ENCODE measurements at places on chromosomes 12 and 14.

DNA sequence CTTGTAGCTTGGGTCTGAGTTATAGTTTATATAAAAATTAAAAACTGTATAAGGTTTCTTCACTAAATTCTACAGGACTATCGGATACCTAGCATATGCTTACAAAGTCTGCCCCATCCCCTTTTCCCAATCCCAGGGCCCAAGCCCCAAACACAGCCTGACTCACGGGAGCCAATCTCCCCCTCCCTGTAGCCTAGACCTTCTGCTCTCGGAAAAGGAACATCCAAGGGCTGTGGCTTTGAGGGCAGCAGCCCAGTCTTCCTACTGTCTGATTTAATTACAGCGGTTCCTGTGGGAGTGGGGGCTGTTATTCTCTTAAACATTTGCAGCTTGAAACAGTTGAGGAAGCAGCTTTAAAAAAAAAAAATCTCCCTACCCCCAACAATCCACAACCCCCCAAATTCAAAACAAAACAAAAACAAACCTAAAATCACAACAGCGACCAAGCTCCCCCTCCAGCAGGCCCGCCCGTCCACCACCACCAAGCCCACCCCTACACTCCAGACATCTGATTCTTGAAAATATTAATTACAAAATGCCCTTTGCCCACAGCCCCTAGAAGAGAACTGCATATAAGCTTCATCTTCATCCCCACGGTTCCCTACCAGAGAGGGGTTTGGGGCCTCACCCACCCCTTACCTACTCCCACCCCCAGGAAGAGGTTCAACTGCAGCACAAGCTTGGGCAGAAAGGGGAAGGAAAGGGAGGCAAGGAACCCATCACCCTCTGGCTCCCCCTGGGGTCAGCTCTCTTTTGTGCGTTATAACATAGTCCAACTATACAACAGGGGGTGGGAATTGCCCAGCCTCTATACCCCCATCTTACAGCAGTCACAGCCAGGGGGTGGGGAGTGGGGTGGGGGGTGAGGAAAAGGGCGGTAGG is 1.1 kb upstream of the PRKAG1 start:
- no peak for DNase-seq

GRCh38 chr12:124458220-124458991 is 109.0 kb downstream of the NCOR2 start:
- DNase-seq: no peak

DNA sequence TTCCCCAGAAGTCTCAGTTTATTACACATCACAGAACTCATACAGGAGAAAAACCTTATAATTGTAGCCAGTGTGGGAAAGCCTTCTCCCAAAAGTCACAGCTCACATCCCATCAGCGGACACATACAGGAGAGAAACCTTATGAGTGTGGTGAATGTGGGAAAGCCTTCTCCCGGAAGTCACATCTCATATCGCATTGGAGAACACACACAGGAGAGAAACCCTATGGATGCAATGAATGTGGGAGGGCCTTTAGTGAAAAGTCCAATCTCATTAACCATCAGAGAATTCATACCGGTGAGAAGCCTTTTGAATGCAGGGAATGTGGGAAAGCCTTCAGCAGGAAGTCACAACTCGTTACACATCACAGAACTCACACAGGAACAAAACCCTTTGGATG is 20.1 kb downstream of the ZNF84 start:
- no peak for DNase-seq

GRCh38 chr12:59850268-59850667 is 254.4 kb downstream of the SLC16A7 start:
- no peak for DNase-seq

DNA sequence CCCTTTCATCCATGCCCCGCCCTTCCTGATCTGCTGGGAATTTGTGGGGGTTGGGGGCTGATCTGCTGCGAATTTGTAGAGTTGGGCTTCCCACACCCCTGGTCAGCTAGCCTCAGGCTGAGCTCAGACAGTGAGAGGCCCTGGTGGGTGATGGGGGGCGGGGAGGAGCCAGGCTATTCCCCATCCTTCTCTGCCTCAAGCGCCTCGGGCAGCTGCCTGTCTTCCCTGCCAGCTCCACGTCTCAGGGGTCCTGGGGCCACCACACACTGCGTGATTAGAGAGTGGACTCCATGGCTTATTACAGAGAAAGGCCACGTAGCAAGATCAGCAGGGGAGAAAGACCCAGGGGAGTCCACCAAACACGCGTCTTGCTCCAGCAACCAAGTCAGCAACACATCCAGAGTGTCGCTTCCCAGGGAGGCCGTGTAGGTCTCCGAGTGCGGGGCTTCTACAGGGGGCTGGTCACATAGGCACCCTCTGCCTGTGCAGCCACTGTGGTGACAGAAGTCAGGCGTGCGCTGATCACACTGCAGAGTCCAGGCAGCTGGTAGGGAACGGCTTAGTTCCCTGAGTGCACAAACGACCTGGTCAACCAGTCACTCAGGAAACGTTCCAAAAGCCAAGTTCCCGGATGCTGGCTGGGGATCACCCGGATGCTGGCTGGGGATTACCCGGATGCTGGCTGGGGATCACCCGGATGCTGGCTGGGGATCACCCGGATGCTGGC is 254.4 kb upstream of the SFSWAP start:
- DNase-seq: no peak

GRCh38 chr14:65792208-65792905 is 379.8 kb downstream of the FUT8 start:
- no peak for DNase-seq

GRCh38 chr12:78531831-78532458 is 332.6 kb upstream of the SYT1 start:
- DNase-seq: no peak

GRCh38 chr14:59301354-59301753 is 112.9 kb downstream of the DAAM1 start:
- no peak for DNase-seq

DNA sequence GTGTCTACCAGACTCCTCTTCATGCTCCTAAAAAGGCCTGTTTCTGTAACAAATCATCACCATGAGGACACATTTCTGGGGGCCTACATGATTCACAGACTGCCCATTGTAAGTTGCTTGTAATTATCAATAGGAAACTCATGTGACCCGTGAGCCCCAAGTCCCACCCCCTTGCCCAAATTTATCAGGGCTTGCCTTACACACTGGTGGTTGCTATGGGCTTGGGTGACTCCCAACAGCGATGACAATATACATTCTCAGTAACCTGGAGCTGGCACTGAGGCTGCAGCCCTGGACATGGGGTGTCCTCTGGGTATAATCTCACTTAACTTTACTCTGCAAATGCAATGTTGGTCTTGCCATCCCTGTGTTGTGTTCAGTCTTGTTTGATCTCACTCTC is 149.2 kb downstream of the NRXN3 start:
- DNase-seq: no peak

DNA sequence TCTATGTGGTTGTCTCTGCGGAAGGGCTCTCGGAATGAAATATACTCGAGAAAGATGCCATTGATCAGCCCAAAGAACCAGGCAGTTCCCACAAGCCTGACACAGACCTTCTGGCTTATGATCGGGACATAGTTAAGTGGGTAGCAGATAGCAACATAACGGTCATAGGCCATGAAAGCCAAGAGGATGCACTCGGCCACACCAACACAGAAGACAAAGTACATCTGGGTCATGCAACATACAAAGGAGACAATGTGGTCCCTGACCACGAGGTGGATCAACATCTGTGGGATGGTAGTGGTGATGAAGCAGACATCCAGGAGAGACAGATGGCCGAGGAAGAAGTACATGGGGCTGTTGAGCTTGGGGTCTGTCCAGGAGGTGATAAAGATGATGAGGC is 326 bp downstream of the OR10AD1 start:
- DNase-seq: no peak

DNA sequence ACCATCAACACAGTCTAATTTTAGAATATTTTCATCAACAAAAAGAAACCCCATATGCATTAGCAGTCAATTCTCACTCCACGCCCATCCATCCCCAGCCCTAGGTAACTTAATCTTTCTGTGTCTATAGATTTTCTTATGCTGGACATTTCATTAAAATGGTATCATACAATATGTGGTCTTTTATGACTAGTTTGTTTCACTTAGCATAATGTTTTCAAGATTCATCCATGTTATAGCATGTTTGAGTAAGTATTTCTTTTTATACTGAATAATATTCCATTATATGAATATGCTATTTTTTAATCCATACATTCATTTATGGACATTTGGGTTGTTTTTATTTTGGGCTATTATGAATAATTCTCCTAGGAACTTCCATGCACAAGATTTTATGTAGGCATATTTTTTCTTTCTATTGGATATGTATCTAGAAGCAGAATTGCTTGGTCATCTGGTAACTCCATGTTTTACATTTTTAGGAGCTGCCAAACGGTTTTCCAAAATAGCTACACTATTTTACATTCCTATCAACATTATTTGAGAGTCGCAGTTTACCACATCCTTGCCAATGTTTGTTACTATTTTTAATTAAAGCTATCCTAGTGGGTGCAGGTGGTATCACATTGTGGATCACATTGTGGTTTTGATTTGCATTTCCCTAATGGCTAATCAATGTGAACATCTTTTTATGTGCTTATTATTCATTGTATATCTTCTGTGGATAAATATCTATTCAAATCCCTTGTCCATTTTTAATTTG is 49.0 kb downstream of the RERG start:
- no peak for DNase-seq

- DNase-seq: no peak
Observed at GRCh38 chr14:64170181-64170580, 124.0 kb downstream of the ESR2 start.

DNA sequence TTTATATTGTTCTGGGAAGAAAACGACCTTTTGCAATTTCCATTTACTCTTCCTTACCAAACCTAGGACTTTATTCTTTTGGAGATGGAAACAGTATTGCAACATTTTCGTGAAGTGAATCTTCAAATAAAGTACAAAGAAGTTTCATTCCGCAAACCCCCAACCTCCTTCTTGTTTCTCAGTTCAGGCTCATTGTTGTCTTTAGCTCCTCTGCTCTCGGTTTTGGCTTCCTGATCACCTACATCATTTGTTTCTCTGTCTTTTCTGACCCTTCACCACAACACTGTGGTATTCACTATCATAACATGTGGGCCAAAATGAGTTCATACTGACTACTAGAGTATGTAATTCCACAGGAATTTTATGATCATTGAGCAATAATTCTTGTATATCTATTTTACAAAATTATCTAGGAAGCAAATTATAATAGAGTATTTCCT is 266.8 kb downstream of the ADAMTS20 start:
- no peak for DNase-seq

DNA sequence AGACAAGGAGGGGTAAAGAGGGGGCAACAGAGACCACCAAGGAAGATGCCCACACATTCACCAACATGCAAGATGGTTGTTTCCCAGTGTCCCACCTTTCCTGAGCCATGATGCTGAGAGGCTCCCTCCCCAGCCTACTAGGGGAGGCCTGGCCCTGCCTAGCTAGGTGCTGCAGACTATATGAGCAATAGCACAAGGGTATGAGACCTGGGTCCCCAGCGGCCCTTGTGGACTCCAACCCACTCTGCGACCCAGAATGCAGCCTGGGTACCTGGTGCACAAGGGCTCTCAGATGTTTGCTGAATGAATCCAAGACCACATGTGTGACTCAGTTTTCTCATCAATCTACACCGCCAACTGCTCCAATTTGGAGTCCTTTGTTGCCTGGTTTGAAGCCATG is 13.9 kb downstream of the TGFB3 start:
- DNase-seq: no peak

- DNase-seq: no peak
Observed at GRCh38 chr14:85333313-85333712, 196.6 kb upstream of the FLRT2 start.

GRCh38 chr12:4270016-4270830 is 3.3 kb upstream of the CCND2 start:
- no peak for DNase-seq

DNA sequence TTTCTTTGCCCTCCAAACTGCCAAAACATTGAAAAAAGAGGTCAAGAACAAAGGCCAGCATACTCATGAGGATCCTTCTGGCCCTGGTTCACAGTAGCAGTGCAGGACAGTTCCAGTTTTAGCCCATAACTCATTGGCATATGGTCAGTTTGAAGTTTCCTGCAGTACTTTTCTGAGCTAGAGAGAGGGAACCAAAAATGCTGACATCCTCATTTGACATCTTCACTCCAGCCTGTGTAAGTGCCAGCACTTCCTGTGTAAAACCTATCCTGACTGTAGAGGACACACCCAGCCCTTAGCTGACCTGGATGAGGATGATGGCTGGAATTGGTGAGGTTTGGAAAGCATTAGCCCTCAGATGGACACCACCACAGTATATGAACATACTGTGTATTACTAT is 84.1 kb downstream of the FGD4 start:
- no peak for DNase-seq

DNA sequence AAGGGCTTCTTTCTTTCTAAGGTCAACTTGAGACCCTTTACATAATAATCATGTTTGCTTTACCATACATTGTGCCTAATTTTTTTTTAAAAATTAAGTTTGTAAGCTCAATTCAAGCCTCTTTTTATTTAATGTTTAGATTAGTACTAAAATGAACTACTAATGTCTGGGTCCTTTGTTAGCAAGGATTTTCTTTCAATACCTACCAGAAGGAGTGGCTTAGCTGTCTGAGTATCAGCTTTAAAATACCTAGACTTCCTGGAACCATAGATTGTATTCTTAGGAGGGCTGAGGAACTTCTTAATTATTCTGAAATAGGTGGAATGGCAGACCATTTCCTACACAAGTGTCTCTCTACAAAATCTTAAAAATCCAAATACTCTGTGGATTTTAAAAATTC is 122.1 kb downstream of the HMGA2 start:
- DNase-seq: no peak

- DNase-seq: no peak
Observed at GRCh38 chr12:19739195-19739776, 300.0 kb downstream of the AEBP2 start.

DNA sequence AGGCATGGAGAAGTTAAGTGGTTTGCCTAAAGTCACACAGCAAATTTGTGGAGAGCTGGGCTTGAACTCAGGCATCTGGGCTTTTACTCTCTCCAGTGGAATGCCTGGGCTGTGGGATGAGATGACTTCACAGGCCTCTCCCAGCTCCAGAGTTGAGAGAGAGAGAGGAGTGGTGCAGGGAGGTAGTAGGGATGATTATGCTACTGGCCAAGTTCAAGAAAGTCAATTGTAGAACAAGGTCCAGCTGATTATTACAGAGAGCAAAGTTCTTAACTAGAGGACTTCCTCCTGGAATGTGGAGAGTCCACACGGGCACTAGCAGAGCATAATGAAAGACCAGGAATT is 769 bp upstream of the EMP1 start:
- DNase-seq: no peak

GRCh38 chr14:37602605-37603453 is 7.4 kb downstream of the TTC6 start:
- no peak for DNase-seq

- DNase-seq: no peak
Observed at GRCh38 chr14:73764406-73765280, 50.5 kb upstream of the PNMA1 start.
